Activated naive CD4-positive, alpha-beta T cell treated with anti-CD3 and anti-CD28 coated beads, Interleukin-2, amount 10 ng/mL, durations not matched to agents 7 days and 5 days (primary cell): ENCODE measurements at places on chromosomes 2 and 18.

DNA sequence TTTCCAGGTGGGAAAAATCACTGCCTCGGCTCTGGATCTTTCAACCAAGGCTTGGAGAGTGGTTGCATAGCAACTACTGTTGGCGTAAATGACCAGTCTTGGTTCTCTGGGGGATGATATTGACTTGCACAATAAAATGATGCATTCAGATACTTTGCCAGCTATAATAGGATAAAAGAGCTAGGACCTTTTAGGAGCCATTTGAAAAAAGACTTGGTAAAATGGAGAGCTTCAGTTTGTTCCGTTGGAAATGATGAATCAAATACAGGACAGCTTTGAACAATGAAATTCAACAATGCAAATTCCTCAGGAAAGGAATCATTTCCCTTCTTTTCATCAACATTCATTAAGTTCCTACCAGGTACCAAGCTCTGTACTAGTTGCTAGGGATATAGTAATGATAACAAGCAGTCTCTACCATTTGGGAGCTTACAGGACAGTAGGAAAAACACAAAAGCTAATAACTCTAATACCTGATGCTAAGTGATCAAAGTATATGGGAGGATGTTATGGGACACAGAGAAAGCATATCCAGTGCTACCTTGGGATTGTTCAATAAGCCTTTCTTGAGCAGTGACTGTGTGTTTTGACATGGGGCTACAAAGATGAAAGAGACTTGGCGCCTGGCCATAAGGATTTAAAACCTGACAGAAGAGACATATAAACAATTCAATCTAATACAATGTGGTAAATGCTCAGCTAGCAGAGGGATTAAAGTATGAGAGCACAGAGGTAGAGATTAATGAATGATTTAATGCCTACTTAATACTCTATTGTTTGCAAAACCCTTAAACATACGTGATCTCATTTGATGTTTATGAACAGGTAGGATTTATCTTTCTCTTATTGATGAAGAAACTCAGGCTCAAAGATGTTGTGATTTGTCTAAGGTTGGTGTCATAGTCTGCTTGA, 110.7 kb downstream of the QPCT start:
- DNase-seq, result no peak
- peaks cover 2% of the 10 kb centered on the region for H3K27me3 ChIP-seq
- H3K36me3 ChIP-seq, result peaks cover 18% of the 10 kb centered on the region
- H3K4me3 ChIP-seq, result no peak overlapping the region
- H3K4me1 ChIP-seq, result peaks cover 38% of the 10 kb centered on the region

- H3K36me3 ChIP-seq, result no peaks in the 10 kb centered on the region
- H3K4me1 ChIP-seq, result no peaks in the 10 kb centered on the region
- H3K27ac ChIP-seq, result no peak overlapping the region
- no peak overlapping the region for H3K4me3 ChIP-seq
These were observed 317.7 kb downstream of the RDH14 start for GRCh38 chr2:18242716-18243115.

DNA sequence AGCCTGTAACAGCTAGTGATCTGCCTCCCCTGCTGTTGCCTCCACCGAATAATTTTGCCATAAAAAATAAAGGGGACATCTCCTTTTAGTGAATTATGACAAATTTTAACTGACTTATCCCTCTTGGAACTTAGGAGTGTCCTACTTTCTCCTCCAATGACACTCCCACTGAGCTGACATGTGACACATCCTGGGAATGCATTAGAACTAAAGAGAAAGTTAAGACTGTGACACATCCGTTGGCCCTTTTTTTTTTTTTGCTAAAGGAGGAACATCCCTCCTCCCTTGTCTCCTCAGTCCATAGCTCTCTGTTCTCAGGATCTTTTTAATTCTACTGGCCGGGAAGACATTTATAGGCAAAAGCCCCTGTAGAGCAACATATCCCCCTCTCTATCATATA, 268.2 kb downstream of the NRXN1 start:
- H3K27me3 ChIP-seq, result no peaks in the 10 kb centered on the region
- H3K4me3 ChIP-seq, result no peak overlapping the region

GRCh38 chr2:96247009-96247408, 18.8 kb downstream of the TMEM127 start:
- DNase-seq, result no peak
- no peaks in the 10 kb centered on the region for H3K27me3 ChIP-seq
- no peak overlapping the region for H3K4me3 ChIP-seq

DNA sequence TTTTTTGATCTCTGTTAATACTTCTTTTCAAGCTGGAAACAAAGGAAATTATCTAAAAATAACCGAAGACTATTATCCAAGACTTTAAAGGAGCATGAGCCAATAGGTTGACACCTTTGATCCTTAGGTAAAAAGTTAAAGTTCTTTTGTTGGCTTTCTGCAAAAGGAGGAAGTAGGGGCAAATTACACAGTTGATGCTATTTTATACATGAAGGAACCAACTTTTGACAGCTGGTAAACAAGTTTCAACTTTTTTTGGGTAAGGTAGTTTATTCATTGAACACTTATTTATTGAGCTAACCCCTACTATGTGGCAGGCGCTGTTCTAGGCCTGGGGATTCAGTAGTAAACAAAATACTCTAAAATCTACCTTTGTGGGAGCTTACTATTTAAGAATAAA, 66.6 kb upstream of the ZEB2 start:
- no peaks in the 10 kb centered on the region for H3K36me3 ChIP-seq
- H3K4me1 ChIP-seq, result peaks cover 2% of the 10 kb centered on the region
- DNase-seq, result no peak
- no peak overlapping the region for H3K4me3 ChIP-seq
- H3K27ac ChIP-seq, result no peak overlapping the region
- H3K27me3 ChIP-seq, result peaks cover 10% of the 10 kb centered on the region

GRCh38 chr18:52340406-52341102, 557 bp downstream of the DCC start:
- H3K27me3 ChIP-seq, result no peaks in the 10 kb centered on the region
- no peak overlapping the region for H3K4me3 ChIP-seq
- no peak for DNase-seq
- H3K4me1 ChIP-seq, result no peaks in the 10 kb centered on the region

DNA sequence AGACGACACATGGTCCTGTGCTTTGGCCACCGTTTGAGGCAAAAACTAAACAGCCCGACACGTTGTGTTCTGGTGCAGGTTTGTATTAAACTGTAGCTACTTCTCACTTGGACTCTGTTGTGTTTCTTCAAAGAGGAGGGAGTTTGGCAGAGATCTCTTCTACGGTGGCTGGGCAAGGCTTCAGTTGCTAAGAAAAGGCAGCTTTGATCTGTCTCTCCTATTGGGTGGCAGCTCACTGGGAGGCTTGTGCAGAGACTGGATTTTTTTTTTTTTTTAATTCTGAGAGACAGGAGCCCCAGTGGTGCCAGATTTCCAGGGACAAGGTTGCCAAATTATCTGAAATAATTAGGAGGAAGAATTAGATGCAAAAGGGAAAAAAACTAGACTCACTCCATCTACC, 20.2 kb upstream of the MAPRE3 start:
- H3K27ac ChIP-seq, result no peak overlapping the region
- no peaks in the 10 kb centered on the region for H3K36me3 ChIP-seq
- H3K4me1 ChIP-seq, result no peaks in the 10 kb centered on the region
- H3K27me3 ChIP-seq, result peaks cover 28% of the 10 kb centered on the region

- no peaks in the 10 kb centered on the region for H3K36me3 ChIP-seq
- no peak for DNase-seq
- H3K27me3 ChIP-seq, result peaks cover 6% of the 10 kb centered on the region
These were observed 96.3 kb downstream of the ARMC9 start for GRCh38 chr2:231294571-231295362.
